Stimulated activated CD4-positive, alpha-beta T cell treated with anti-CD3 and anti-CD28 coated beads, Interleukin-15, amount 100 ng/mL, for 1 hour (primary cell): ENCODE measurements at places on chromosomes 7 and 10.

GRCh38 chr10:13831711-13832141, 245.0 kb downstream of the PRPF18 start:
- no peak for DNase-seq

- no peak for DNase-seq
Observed at GRCh38 chr7:47574482-47575329, 7.2 kb downstream of the TNS3 start.

DNA sequence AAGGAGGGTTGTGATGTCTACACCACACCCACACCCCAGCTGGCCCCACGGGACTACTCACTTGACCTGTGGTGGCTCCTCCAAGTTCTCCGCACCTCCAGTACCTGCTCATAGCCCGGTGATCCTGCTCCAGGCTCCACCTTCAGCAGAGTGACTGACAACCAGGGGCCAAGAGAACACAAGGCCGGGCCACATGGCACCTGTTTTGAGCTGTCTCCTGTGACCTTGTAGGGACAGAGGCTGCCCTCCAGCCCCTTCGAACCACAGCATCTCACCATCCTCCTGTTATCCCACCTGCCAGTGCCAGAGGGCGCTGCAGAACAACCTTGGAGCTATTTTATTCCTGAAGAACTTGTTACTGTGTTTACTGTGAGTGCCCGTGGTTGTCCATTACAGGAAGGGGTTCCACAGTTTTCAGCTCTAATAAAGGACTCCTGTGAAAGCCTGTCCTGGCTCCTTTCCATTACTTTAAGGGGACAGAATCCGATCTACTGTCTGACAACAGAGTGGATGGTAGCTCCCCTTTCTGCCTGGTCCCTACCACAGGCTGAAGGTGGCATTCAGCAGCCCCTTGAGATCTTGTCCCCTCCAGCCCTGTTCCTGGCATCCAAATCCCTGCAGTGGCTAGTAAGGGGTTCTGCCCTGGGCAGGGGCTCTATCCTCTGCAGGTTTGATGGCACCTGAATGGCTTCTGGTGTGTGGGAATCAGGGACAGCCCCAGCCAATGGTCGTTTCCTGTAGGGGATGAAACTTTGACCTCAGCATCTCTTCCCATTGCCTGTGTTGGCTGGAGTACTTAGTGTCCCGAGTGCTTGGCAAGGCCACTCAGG, 50.8 kb downstream of the C10orf120 start:
- no peak for DNase-seq

DNA sequence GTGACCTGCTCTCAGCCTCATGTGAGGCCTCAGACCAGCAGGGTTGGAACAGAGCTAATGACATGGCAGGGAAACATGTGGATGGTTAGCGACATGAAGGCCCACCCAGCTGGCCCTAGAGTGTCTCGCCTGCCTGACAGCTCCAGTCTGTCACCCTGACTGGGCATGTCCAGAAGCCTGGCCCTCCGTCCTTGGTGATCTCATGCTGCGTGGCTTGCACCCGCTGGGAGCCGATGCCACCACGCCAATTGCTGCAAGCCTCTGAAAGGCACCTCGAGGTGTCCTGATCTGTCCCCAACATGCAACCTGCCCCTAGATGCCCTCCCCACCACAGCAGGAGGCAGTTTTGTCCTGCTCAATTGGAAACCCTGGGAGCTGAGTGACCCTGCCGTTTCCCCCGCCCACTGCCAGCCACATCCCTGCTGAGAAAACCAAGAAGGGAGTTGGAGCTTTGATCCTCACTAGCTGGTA, 27.8 kb upstream of the RET start:
- DNase-seq: no peak

DNA sequence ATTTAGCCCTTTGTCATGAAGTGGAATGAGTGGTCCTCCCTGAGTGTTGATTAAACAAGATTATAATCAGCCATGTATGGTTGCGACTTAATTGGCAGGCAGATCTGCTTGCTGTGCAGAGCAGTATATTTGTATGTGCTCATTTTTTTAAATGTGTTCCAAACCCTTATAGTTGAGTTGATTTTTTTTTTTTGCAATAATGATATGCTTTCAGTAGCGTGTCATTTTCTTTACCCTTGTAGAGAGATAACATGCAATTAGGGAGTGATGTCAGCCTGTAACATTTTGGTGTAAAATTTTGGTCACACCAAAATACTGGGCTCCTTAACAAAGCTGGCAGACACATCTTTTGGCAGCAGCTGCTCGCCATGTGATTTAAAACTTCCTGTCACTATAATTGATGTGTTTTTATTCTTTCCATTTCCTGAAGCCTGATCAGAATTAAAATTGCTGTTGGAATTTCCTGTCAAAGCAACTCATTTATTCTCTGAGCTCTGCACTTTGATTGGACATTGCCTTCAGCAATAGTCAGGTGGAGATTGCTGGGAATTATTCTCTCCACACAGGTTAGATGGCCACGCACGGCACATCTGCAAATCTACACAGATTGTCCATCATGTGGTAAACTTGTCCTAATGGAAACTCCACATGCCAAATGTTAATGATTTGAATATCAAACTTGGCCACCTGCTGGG, 125.3 kb downstream of the DYNC1I1 start:
- no peak for DNase-seq
